DMS 273 treated with DMSO at 0.1 percent for 48 hours (cell line): ENCODE measurements at places on chromosomes 1 and 21.

DNA sequence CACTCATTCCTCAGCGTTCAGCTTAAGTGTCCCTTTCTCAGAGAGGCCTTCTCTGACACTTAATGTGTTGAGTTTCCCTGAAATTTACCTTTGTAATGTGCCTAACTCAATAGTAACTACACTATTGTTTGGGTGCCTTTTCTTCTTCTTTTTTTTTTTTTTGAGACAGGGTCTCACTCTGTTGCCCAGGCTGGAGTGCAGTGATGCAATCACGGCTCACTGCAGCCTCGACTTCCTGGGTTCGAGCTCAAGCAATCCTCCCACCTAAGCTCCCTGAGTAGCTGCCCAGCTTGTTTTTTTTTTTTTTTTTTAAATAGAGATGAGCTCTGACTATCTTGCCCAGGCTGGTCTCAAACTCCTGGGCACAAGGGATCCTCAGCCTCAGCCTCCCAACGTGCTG is 50.1 kb downstream of the ARHGEF11 start:
- no peak for DNase-seq

DNA sequence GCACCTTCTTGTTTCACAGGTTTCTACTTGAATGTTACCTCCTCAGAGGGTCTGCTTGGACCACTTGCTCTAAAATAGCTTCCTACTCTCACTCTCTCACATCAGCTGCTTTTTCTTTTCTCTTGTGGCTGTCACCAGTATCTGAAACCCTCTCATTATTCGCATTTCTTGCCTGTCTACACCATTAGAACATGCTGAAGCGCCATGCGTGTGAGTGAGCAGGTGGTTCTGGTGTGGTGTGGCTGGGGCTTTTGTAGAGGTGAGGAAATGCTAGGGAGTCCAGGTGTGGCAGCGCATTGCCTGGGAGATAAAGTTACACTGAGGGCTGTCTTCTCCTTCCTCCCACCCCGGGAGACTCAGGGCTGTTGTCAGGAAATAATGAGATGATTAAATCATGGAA is 4.1 kb downstream of the ZNF362 start:
- DNase-seq, result no peak

DNA sequence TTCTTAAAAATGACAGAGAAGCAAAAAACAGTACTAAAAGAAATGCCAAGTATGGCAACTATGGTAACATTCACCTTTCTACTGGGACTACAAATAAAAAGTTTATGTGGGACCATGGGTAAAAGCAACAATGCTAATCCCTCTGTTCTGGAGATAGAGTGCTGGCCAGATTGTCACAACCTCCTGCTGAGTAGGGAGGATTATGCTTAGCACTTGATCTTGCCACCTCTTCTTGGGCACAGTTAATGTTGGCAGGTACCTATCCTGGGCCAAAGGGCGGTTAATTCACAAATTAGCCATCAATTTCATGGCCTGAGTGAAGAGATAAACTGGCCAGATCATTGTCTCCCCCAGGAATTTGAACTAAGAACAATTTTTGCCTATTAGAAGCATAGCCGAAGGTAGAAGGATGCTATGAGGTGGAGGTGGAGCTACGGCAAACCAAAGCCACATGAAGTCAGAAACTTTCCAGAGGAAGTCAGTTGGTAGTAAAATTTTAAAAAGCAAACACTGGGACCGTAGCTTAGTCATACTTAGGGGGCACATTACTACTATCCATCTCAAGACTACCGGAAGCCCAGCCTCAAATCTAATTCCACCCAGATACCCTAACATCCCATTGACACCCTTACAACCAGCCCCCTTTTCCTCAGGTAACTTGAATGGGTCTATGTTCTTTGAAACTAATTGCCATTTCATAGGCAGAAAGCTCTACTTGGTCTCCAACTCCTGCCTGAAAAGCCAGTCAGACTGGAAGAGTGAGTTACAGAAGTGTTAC is 2.7 kb downstream of the SCYL3 start:
- DNase-seq, result no peak

- DNase-seq, result peak; percentile 67
Measured at GRCh38 chr21:38831526-38832467, 26.1 kb downstream of the ETS2 start.

DNA sequence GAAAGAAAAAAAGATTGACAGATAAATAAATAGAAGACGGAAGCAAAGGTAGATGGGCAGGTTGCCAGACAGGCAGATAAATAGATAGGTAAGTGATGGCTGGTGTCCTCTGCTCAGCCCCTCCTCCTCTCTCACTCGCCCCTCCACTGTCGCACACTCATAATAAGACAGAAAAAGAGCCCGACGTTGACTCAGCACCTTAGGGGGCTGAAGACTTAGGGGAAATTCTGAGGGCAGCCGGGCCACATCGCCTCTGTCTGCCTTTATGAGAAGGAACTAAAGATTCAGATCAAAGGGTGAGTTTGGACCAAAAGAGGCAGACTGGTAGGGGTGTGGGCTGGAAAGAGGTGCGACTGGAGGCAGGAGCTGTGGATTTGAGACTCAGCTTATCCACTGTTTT is 158.1 kb upstream of the IGSF21 start:
- DNase-seq, result no peak

GRCh38 chr1:207454046-207454964 is at the start of gene CR2:
Gene CR2, plus strand, starts transcription at chr1:207454328. Its CDS starts 91 bp downstream, at chr1:207454419.
- no peak for DNase-seq

DNA sequence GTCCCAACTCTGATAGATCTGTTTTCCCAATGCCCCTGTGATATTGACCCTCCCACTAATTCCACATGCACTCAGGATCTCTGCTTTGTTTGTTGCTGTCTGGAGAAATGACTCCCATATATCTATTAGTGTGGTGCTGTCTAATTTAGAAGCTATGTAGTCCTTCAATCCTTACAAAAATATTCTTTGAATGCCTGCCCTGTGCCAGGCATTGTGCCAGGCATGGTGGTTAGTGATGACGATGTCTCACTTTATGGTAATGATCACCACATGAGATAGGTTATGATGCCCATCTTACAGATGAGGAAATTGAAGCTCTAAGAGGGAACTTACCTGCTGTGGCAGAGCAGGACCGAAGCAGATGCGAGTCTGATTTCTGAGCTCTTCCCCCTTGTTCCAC is 12.9 kb downstream of the MYOG start:
- DNase-seq, result no peak

GRCh38 chr1:43973981-43974442 is 748 bp upstream of the ATP6V0B start:
- no peak for DNase-seq

DNA sequence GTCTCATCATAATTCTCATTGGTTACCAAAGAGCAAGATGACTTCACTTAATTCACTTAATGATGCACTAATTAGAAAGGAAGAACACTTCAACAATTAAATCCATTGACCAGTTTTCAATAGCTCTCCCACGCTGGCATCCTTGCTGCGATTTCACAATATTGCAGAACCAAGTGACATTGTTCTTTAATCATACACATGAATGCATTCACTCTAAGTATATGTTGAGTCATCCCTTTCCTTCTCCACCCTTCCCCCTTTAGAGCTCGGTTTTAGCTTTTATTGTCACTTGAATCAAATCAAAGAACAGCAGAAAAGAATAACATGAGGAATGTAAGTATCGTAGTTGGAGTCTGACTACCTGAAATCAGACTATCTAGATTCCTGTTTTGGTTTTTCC is 233.6 kb upstream of the FMN2 start:
- no peak for DNase-seq

DNA sequence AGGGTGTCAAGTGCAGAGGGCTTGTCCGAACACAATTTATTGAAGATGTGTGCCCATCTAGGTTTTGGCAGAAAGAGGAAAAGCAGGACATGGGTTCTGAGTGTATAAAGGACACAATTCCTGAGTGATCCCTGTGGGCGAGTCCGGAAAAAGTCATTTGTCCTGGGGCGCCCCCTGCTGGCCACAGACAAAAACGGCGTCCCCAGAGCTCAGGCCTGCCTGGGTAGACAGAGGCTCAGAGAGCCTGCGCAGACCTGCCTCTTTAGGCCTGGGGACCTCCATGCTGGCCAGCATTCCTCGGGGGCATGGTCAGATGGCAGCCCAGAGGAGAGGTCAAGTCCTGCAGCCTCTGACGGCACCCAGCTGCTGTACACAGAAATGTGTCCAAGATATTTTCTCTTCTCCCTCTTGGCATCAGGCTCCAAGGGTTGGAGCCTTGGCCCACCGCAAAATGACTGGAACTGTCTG is 65.5 kb upstream of the LRP8 start:
- no peak for DNase-seq

DNA sequence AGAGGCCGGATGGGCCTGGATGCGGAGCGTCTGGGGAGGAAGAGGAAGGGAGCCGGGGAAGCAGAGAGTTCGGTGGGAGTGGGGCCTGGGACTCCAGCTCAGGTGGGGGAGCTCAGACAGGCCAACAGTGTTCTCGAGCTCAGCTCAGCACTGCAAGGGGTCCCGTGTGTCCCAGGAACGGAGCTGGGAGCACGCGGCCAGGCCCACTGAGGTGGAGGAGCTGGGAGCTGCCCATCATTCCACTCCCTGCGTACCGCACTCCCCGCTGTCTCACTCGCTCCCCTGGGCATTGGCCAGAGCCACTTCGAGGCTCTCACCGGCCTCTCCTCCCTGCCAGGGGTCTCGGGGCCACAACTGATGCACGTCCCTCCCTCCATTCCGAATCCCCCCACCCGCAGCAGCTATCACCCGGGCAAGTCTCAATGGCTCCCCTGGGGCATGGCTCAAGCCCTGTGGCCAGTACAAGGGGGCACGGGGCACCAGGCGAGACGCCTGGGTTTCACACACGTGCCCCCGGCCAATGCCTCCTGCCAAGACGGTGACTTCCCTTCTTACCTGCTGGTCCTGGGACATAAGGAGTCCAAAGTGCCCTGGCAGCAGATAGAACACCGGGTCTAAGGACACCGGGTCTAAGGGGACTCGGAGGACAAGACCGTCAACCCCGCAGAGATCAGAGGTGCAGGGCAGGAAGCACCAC is 30.3 kb upstream of the COL6A2 start:
- no peak for DNase-seq
